Stimulated activated CD4-positive, alpha-beta T cell treated with anti-CD3 and anti-CD28 coated beads, Interleukin-15, amount 100 ng/mL, for 48 hours (primary cell): ENCODE measurements at places on chromosomes 16 and 17.

DNA sequence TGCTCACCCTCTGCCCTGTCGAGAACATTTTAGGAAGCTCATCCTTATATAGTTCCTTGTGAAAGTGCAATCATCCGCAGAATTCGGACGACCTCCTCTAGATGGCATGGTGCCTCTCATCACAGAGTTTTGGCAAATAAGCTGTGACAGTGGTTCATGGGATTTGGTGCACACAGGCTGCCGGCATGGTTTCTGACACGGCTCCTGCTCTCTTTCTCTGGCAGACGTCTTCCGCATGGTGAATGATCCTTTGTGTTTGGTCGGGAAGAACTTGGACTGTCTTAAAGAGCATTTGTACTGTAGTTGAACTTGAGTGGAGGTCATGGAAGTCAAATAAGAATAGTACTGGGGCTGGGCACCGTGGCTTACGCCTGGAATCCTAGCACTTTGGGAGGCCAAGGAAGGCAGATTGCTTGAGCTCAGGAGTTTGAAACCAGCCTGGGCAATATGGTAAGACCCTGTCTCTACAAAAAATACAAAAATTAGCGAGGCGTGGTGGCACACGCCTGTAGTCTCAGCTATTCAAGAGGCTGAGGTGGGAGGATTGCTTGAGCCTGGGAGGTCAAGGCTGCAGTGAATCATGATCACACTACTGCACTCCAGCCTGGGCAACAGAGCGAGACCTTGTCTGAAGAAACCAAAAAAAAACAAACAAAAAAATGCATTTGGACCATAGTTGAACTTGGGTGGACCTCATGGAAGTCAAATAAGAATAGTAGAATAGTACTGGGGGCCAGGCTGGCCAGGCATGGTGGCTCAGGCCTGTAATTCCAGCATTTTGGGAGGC, 34.7 kb upstream of the NAT9 start:
- no peak for DNase-seq

DNA sequence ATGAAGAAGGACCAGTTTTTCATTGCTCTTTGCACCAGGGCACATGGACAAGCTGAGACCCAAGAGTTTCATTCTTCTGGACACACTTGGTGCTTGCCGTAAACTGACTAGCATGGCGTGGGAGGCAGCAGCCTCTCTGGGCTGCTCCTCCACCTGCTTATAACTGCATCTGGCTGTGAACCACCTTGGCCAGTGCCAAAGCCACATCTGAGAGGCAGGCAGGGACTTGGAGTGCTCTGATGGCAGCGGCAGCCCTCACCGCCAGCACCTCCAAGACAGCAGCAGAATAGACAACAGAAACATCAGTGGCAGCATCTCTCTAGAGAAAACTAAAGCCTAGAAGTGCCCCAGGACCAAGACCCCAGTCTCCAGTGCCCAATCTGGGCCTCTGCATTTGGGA, 4.7 kb downstream of the KRT37 start:
- no peak for DNase-seq

DNA sequence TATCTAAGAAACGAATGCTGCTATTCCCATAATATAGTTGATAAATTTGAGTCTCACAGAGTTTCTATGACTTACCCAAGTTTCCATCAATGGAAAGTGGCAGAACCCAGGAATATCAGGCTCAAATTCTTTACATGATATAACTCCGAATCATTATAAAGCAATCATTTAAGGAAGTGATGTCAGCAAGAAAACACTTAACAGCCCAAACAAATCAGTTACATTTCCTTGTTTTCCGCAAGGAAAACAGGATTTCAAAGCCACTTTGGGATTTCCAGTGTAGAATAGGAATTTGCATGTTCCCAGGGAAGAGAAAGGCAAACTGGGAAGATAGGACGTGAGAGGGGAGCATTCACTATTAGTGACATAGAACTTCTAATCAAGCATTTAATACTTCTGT, 311.4 kb upstream of the GOT2 start:
- no peak for DNase-seq

DNA sequence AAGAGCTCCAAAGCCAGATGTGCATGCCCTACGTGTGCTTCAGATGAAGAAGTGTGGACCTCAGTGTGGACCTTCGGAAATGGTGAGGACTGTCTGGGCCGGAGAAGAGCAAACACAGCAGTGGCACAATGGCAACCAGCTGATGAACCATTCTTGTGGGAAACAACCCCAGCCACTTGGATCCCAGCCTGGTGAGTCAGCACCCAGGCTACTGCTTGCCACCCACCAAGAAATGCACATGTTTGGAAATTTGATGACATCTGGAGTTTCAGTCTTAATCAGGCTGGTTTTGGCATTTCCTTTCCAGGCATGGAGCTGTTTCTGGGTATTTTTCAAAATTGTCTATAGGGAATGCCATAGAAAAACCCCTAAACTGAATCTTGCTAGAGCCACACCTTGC, 42.7 kb downstream of the DYNLRB2 start:
- DNase-seq, result peak; percentile 54

GRCh38 chr16:30963925-30964511, 6.5 kb downstream of the SETD1A start:
- DNase-seq, result no peak
